NCI-H2081 (cell line): ENCODE measurements at places on chromosomes 3 and 15.

DNA sequence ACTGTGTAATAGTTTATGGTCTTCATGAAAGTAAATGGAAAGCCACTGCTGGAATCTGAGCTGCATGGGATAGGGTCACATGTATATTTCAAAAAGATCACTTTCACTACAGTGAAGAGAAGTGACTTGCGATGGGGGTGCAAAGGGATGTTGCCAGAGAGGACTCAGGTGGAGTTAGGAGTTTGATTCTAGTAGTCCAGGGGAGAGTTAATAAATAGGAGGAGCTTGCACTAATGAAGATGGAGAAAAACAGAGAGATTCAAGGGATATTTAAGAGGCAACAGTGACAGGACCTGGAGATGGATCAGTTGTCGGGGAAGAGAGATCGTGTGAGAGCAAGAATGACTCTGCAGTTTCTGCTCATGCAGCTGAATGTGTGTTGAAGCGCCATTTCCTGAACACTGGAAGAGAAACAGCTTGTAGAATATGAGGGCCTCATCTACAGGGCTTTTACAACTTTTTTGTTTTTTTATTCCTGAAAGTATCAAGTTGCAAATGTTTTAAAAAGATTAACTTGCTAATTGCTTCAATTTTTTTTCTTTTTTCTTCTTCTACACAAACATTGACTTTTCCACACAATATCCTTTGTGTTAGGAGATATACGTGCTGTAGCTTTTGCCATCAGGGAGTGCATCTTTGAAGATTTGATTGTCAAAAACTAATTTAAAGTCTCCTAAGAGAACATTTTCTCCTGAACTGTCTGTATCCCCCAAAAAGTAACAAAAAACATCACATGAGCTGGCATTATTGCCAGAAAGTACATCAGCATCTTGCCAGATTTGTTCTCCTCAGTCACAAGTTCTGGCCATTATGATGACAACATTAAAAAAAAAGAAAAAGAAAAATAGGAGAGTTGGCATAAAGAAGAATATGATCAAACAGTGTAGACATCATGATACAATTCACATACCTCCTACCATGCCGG is 37.5 kb downstream of the SETMAR start:
- no peak for DNase-seq

DNA sequence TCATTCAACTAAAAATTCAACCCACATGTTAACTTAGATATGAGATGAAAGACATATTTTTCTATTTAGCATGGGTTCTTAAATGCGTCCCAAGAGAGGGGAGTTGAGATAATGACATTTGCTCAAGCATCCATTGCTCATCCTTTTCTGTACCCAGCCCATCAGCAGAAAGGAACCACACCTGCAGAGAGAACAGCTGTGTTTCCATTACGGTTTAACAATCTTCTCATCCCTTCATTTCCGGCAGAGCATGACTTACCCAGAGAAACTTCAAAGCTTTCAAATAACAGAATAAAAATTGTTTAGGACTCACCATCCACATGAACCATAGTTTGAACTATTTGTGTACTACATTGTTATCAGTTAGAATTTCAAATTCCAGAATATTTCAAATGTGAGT is 113.1 kb downstream of the TGFBR2 start:
- DNase-seq = no peak

GRCh38 chr3:188539037-188539436 is 385.1 kb downstream of the LPP start:
- DNase-seq = no peak

GRCh38 chr3:175898194-175898593 is 1039.1 kb downstream of the NAALADL2 start:
- no peak for DNase-seq

DNA sequence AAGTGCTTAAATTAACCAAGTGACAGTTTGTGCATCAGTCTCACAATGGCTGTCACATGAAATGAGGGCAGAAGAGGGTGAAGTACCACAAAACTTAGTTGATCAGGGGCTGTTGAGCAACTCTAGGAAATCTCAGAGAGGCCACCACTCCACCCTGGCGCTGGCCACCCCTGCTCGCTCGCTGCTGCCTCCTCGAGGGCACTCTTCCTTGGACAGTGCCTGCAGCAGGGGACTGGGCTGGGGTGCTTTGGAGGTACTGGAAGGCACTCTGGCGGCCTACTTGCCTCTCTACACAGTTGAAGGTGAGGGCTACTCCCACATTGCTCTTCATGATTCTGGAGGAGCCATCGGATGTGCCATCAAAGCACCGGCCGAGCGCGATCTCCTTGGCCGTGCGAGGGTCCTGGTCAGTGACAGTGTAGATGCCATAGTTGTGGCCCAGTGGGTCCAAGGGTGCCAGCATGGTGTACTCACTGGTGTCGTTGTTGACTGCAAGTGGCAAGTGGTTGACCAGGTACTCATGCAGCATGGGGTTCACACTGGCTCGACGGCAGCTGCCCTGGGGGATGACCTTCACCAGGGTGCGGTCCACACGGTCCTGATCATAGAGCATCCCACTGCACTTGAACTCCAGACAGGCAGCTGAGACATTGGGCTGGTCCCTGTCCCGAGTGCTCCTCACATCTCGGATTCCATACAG is 11.6 kb upstream of the CLPX start:
- DNase-seq = no peak

DNA sequence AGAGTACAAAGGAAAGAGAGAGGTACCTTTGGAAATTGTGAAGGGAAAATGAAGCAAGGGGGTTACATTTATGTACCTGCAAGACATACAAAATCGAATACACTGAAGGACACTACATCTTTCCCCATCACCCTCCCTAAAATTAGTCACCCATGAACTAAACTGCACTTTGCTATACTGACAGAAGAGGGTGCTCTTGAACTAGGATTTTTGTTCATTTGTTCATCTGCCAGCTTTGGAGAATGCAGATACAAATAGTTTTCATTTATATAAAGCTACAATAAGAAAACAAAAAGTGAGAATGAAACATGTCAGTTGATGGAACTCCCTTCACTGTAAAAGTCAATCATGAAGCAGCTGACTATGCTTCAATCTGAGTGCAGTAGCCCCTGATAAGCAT is 55.7 kb downstream of the PCCB start:
- no peak for DNase-seq

DNA sequence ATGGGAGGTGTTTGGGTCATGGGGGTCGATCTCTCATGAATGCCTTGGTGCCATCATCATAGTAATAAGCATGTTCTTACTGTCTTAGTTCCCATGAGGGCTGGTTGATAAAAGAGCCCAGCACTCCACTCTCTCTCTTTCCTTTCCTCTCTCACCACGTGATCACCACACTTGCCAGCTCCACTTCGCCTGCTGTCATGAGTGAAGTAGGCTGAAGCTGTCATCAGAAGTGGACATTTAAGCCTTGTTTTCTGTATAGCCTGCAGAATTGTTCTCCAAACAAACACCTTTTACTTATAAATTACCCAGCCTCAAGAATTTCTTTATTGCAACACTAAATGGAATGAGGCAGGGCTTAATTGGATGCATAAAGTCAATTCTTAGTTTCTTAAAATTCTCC is 6.1 kb downstream of the OR5H1 start:
- no peak for DNase-seq

DNA sequence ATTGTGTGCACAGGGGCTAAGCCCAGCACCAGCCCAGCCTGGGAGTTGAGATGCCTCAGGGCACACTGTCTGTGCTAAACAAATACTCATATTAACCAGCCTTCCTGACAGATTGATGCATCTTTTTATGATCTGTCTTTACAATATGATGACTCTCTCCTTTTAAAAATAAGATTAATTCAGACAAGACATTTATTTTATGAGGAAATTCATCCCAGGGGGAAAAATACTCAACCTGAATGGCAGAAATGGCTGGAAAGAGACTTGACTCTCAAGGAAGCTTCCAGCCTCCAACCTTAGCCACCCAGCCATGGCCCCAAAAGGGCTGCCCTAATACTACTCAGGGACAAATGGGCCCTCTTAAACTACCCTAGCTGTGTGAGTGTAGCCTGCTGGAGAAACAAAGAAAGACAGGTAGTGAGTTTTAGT is 46.9 kb downstream of the NOX5 start:
- no peak for DNase-seq

GRCh38 chr3:37054370-37054769 is 61.1 kb downstream of the MLH1 start:
- no peak for DNase-seq

- DNase-seq = no peak
These were observed 15.1 kb downstream of the EIF1B start for GRCh38 chr3:40324621-40325020.

GRCh38 chr15:78162038-78162437 is 12.9 kb downstream of the IDH3A start:
- no peak for DNase-seq

DNA sequence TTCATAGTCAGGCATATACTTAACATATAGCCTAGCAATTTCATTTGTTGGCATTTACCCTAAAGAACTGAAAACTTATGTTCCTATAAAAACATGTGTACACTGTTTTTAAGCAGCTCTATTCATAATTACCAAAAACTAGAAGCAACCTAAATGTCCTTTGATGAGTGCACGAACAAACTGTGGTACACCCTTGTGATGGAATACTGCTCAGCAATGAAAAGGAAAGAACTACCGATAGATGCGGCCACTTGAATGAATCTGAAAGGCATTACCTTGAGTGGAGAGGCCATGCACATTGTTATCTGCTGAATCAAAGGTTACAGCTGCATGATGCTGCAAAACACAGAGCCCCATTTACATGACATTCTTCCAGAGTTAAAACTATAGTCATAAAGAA is 44.7 kb downstream of the CFAP92 start:
- no peak for DNase-seq

DNA sequence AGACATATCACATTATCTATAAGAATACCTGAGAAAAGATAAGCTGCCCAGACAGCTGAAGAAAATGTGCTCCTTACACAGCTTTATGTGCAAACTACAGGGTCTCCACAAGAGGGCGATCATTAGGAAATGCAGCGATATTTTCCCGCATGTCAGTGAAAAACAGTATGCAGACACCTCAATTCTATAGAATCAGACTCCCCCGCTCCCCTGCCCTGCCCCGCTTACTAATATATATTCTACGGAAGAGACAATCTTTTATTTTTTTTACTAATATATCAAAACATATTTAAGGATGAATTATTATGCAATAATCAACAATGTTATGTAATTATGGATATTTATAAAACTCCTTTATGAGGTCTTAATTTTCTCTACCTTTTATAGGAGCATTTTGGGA is 681.3 kb downstream of the ROBO1 start:
- peak; percentile 19 for DNase-seq

DNA sequence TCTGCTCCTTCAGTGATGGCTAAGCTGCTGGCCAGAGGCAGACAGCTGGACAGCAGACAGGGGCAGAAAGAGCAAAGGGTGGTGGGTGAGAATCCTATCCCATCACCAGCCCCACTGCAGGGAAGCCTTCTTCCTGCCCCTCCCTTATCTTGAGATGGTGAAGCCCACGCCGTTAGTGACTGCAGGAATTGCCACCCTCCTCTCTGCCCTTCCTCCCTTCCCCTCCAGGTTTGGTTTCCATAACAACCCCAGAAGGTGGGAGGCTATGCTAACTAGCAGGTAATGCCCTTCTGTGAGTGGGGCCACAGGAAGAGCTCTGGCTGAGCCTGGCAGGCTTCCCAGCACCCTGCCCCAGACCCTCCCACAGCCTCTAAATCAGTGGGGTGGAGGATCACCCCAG is 32.8 kb downstream of the SCN5A start:
- DNase-seq = no peak

DNA sequence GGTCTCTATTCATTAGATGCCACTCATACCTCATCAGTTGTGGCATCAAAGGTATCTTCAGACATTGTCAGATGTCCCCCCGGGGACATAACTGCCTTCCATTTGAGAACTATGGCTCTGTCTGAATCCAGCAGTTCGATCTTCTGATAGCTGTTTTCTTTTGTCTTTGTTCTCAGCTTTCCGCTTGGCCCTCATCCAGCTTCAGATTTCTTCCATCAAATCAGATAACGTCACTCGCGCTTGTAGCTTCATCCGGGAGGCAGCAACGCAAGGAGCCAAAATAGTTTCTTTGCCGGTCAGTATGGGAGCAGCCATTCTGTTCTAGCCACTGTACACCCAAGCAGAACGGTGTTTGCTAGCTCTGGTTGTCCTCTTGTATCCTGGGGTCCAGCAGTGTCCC is 4.4 kb downstream of the NIT2 start:
- DNase-seq = no peak

- no peak for DNase-seq
These were observed 8.5 kb upstream of the UBXN7 start for GRCh38 chr3:196440696-196441095.

DNA sequence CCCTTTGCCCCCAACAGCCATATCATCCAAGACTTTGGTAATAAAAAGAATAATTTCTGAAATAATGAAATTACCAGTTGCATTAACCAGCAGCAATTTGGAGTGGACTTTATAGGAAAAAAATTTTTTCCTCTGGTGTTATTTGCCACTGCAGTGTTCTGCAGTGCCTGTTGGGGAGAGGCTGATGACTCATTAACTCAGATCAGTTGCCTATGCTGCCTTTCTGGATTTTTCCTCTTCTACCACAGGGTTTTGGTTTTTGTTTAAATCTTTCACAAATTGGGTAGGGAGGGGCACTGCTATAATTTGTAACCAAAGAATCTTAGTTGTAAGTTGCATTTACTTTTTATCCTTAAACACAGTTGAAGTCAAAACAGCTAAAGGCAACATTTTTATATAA is 22.7 kb downstream of the ATP6V1A start:
- DNase-seq = no peak

DNA sequence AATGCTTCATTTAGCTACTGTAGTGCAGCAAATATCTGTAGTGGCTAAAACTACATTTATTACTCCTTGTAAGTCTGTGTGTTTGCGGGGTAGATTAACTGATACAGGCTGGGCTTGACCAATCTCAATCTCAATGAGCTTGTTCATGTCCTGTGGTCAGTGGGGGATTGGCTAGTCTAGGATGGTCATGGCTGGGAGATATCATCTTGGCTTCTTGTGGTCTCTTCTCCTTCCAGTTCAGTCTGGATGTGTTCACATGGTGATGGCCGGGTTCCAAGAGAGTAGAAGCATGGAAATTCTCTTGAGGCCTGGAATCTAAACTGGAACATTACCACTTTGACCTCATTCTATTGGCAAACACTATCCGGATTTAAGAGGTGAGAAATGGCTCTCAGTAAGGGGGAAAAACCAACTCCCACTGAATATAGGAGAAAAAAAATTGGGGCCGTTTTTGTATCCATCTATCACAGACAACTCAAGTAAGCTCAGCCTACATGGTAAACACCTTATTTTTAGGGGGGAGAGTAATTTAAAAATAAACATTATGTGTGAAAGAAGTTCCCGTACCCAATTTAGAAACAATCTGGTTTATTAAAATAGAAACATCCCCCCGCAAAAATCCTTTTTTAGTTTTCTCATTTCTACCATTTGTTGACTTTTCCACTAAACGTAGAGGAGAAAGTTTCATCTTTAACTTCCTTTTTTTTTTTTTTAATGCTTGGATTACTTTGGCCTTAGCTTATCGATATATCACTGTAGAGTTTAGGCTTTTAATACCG is 284.9 kb upstream of the TBC1D5 start:
- no peak for DNase-seq

- DNase-seq = no peak
These were observed 35.3 kb downstream of the KCNH8 start for GRCh38 chr3:19183584-19183983.

GRCh38 chr3:186277268-186277909 is 84.6 kb downstream of the DGKG start:
- peak; percentile 13 for DNase-seq
